ENCODE measurements at places on chromosomes 7 and 10.

DNA sequence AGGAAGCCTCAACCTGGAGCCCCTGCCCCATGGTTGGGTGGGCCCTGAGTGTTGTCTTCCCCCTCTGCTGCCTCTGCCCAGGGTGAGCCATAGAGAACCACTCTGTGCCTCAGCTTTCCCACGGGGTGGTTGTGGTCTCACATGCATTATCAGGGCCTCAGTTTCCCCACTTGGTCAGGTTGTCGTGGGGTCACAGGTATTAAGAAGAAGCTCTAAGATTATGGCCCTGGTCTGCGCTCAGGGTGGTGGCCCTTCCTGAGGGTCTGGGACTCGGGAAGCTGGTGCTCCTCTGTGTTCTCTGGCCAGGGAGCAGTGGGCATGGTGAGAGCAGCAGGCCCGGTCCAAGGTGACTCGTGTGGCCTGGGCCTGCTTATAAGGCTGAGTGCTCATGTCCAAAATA lies 17.8 kb downstream of the LRRC27 start:
- DNase-seq: no peak

- no peak for DNase-seq
Observed at GRCh38 chr10:64468219-64468618, 947.0 kb downstream of the REEP3 start.

- DNase-seq: no peak
Observed at GRCh38 chr7:17564678-17565212, 266.3 kb downstream of the AHR start.

GRCh38 chr10:113534423-113534822 lies 18.4 kb upstream of the HABP2 start:
- no peak for DNase-seq
